ENCODE measurements at places on chromosomes 2 and 18.

GRCh38 chr2:36520431-36520830 lies 77.5 kb downstream of the FEZ2 start:
- no peak for DNase-seq

GRCh38 chr2:72210470-72210869 lies 62.8 kb upstream of the CYP26B1 start:
- DNase-seq = no peak

- DNase-seq = no peak
Measured at GRCh38 chr2:233690444-233690843, 2.2 kb upstream of the UGT1A6 start.

- DNase-seq = no peak
Measured at GRCh38 chr18:71336576-71337210, 1047.8 kb downstream of the SOCS6 start.

DNA sequence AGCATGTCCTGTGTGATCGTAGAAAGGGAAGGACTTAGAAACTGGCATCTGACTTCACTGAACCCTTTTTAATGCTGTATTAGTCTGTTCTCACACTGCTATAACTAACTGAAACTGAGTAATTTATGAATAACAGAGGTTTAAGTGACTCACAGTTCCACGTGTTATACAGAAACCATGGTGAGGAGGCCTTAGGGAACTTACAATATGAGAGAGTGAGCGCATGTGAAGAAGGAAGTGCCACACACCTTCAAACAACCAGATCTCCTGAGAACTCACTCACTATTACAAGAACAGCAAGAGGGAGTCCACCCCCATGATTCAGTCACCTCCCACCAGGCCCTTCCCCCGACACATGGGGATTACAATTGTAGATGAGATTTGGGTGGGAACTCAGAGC lies 811.3 kb downstream of the CPS1 start:
- no peak for DNase-seq

GRCh38 chr2:190922376-190922775 lies 41.8 kb downstream of the GLS start:
- no peak for DNase-seq

Data from stimulated activated CD8-positive, alpha-beta memory T cell treated with anti-CD3 and anti-CD28 coated beads, Interleukin-2, amount 100 ng/mL, for 1 hour (primary cell).